ENCODE measurements at places on chromosomes 12 and 14. TPM values are rescaled to one million over a fixed set of nuclear protein-coding genes. Genes with fewer than 3 reads are reported as not detected.

DNA sequence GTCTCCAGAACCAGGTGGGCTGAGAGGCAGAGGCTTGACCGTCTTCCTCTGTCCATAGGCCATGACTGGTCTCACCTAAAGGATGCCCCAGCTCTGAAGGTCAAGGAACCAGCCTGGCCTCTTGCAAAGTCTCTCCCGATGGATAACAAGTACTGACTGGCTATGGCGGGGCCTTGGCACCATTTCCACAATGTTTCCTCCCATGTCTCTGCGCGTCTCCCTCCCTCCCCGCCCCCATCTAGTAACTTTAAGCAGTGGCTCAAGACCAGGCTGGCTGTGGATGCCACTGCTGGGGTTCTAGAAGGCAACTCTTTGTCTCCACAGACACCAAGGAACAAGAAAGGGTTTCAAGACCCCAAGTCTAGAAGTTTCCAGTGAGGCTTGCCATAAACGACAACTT lies 275.5 kb downstream of the DPF3 start:
- H3K27me3 ChIP-seq = no peaks in the 10 kb centered on the region
- DNase-seq = peak; percentile 9
- H3K4me3 ChIP-seq = no peak overlapping the region

DNA sequence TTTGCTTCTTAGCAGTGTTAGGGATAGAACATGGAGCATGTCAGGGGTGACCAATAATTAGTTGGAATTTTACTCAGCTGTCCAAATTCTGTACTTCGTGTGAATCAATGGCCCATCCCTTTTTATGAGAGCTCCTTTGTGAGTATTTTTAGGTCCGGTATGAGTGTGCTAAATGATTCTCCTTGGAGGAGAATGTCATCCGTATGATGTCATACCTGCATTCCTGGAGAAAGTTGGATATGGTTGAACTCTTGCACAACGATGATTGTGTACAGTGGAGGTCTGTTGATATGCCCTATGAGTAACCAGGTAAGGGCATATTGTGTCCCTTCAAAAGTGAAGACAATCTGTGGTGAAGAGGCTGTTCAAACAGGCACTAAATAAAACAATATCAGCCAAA lies 400.8 kb downstream of the GXYLT1 start:
- no peak for DNase-seq
- no peaks in the 10 kb centered on the region for H3K4me1 ChIP-seq
- no peaks in the 10 kb centered on the region for H3K36me3 ChIP-seq
- H3K27ac ChIP-seq = no peak overlapping the region

DNA sequence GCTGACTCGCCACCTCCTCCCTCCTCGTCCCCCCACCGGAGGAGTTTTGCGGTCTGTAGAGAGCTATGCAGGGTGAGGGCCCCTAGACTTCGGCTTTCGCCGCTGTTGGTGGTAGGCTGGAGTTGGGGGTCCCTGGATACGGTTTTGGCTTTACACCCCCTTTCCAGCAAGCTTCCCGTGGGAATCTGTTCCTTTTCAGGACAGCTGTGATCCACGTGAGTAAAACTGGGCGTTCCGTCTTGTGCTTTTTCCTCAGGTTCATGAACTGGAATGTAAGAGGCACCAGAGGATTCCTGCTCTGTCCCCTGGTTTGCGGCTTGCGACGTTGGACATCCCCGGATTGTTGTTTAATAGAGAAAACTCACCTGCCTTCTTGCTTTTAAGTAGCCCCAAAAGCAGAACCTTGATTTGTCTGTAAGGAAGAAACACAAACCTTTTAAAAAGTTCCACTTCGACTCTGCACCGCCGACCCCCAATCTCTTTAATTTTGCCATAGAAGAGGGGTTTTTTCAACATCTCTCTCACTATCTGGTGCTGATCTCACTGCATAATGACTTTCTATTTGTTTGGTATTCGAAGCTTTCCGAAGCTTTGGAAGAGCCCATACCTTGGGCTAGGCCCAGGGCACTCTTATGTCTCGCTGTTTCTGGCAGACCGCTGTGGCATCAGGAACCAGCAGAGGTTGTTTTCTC lies 490 bp downstream of the PRORP start:
- H3K27me3 ChIP-seq = no peaks in the 10 kb centered on the region
- no peaks in the 10 kb centered on the region for H3K36me3 ChIP-seq
- H3K4me1 ChIP-seq = peaks cover 9% of the 10 kb centered on the region
- no peak for DNase-seq
- H3K27ac ChIP-seq = peak overlapping the region; percentile 94

GRCh38 chr12:52527121-52527800 lies 7.1 kb upstream of the KRT5 start:
- no peaks in the 10 kb centered on the region for H3K4me1 ChIP-seq
- H3K4me3 ChIP-seq = no peak overlapping the region
- no peak overlapping the region for H3K27ac ChIP-seq

- DNase-seq = no peak
- no peak overlapping the region for H3K27ac ChIP-seq
- H3K4me1 ChIP-seq = no peaks in the 10 kb centered on the region
- H3K36me3 ChIP-seq = no peaks in the 10 kb centered on the region
- no peak overlapping the region for H3K4me3 ChIP-seq
Measured at GRCh38 chr12:25755971-25756260, 202.6 kb upstream of the RASSF8 start.

DNA sequence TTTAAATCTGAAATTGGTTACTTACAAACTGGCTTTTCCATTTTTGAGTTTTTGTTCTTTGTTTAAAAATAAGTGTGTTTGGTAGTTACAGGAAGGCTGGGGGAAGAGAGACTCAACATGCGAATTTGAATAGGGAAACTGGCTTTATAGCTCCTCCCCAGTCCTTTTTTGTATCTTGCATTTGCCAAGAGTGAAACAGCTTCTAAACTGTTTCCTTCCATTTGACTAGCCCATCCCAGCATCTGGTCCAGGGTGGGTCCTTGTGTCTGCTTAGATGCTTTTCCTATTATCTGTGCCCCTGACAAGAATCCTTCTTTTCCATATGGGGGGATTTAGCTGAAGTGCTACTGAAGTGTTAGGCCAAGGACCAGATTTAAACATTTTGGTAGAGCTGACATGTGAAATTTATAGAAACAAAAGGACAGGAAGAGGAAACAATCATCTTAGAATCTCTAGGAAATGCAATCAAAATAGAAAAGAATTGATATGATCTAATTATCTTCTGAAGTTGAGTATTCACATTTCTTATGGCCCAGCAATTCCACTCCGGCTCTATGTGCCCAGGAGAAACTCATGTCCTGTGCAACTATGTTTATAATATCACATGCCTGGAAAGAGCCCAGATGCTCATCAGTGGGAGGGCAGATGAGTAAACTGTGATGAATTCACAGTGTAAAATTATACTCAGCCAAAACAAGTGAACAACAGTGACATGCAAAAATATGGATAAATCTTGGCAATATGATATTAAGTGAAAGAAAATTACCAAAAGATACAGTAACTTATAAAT lies 7.4 kb downstream of the SMOC1 start:
- H3K36me3 ChIP-seq = no peaks in the 10 kb centered on the region
- H3K4me3 ChIP-seq = no peak overlapping the region
- H3K27me3 ChIP-seq = no peaks in the 10 kb centered on the region

- H3K4me3 ChIP-seq = peak overlapping the region; percentile 4
- H3K27me3 ChIP-seq = peaks cover 32% of the 10 kb centered on the region
- no peaks in the 10 kb centered on the region for H3K36me3 ChIP-seq
- H3K27ac ChIP-seq = no peak overlapping the region
- no peak for DNase-seq
Measured at GRCh38 chr12:107843351-107844311, 69.1 kb downstream of the ASCL4 start.

- H3K27ac ChIP-seq = no peak overlapping the region
- no peaks in the 10 kb centered on the region for H3K36me3 ChIP-seq
- H3K27me3 ChIP-seq = no peaks in the 10 kb centered on the region
- H3K4me3 ChIP-seq = no peak overlapping the region
Measured at GRCh38 chr12:27387473-27387872, 54.8 kb downstream of the BMAL2 start.

DNA sequence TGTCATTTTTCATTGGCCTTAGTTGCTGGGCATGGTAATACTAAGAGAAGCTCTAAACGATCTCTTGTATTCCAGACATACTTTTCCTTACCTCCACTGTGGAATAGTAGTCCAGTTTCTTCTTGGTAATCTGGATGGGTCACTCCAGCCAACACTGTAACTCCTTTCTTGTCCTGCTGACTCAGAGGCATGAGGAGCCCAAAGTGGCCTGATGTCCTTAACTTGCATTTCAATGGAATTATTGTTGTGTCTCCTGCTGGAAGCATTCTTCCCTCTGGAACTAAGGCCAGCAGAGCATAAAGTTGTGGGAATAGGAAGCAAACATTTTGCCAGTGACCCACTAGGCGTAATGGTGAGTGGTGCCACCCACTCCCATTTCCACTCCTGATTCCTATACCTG lies 33.1 kb downstream of the DAAM1 start:
- no peak overlapping the region for H3K27ac ChIP-seq
- DNase-seq = no peak
- H3K36me3 ChIP-seq = no peaks in the 10 kb centered on the region
- H3K27me3 ChIP-seq = no peaks in the 10 kb centered on the region
- no peak overlapping the region for H3K4me3 ChIP-seq

DNA sequence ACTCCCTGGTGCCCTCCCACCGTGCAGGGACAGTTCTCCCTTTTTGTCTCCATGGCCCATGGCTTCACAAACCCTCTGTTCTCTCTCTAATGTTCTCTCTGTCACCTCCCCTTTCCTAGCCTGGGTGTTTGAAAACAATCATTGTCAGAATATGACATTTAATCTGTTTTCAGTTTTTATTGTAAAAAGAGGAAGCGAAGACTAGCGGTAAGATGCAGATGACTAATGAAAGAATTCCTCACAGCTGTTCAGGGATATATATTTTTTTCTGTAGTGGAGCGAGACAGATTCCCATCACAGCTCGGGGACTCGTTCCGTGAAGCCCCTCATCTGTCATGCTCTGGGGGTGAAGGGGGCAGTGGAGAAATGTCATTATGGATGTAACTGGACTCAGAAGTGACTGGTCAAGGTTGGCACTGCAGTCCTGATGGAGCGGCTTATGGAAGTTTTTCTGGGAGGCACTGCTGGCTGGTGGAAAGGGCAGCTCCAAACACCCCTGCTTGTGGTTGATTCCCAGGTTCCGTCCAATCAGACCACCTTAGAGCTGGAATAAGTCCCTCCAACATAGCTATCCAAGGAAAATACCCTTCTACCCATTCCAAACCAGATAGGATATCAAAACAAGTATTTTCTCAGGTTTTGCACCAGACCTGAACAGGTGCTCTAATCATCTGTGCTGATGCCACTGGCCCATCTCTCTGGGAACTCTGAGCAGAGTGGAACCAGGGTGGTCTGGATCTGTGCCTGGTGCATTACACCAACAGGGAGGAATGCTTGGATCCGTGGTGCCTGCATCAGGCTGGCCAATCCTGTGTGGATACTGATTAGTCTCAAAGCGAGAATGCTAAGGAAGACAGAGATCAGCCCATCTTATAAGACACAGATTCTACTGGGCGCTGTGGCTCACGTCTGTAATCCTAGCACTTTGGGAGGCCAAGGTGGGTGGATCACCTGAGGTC lies 84.7 kb downstream of the GPATCH2L start:
- H3K27ac ChIP-seq = no peak overlapping the region
- no peaks in the 10 kb centered on the region for H3K36me3 ChIP-seq
- H3K4me3 ChIP-seq = no peak overlapping the region
- H3K4me1 ChIP-seq = no peaks in the 10 kb centered on the region
- no peak for DNase-seq

DNA sequence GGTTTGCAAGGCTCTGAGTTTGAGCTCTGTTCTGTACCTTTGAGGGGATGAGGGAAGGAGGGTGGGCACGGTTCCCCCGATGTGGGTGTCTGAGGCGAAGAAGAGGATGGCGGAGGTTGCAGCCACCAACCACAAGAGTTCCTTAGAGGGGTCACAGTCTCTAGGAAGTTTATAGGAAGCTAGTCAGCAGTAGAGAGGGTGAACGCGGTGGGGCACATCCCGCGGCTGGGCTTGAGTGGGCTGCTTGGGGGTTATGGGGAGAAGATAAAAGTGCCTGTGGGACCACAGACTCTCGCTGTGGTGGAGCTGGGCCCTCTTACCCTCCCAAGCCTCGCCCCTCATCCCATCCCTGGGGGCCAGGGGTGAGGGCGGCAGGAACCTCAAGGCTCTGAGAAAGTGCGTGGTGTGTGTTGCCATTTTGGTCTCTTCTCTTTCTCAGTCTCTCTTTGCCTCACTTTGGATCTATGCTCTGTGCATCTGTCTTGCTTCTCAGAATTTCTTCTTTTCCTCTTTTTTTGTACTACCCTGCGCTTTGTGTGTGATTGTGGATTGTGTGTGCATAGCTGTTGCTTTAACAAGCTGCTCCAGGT lies 2.7 kb downstream of the CD4 start:
- H3K4me1 ChIP-seq = no peaks in the 10 kb centered on the region
- H3K36me3 ChIP-seq = no peaks in the 10 kb centered on the region
- H3K27me3 ChIP-seq = no peaks in the 10 kb centered on the region
- peak overlapping the region; percentile 44 for H3K27ac ChIP-seq
- peak overlapping the region; percentile 30 for H3K4me3 ChIP-seq

DNA sequence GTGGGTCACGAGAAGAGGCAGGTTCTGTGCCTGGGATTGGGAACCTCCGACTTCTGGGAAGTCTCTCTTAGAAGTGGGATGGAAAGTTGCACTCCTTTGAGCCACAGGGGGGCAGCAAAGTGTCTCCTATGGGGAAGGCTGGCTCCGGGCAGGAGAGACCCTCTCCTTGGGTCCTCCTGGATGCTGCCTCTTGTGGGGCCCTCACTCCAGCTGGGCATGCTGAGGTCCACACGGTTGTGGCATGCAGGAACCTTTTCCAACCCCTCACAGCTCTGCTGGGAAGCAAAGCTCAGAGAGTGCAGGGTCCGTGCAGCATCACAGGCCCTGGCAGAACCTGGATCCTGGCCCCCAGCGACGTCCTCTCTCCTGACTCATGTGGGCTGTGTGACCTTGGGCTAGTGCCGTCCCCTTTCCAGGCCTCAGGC lies 17.4 kb downstream of the SDSL start:
- H3K27ac ChIP-seq = no peak overlapping the region
- no peak overlapping the region for H3K4me3 ChIP-seq
- no peaks in the 10 kb centered on the region for H3K36me3 ChIP-seq
- no peaks in the 10 kb centered on the region for H3K27me3 ChIP-seq

GRCh38 chr12:116562090-116562489 lies 2.9 kb downstream of the MAP1LC3B2 start:
- DNase-seq = no peak
- H3K27me3 ChIP-seq = no peaks in the 10 kb centered on the region
- H3K4me1 ChIP-seq = peaks cover 5% of the 10 kb centered on the region
- H3K36me3 ChIP-seq = no peaks in the 10 kb centered on the region
- no peak overlapping the region for H3K4me3 ChIP-seq

DNA sequence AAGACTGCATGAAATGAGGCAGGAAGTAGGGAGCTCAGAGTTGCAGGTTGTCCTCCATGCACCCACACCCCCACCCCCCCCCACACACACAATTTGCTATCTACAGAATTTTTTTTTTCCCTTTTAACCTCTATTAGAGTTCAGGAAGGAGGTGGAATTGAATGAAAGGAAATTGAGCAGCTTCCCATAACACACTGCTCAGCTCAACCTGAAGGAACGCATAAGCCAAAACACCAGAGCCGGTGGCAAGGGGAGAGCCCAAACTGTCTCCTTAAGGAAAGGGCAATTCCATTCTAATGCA lies 74.1 kb downstream of the NUAK1 start:
- no peaks in the 10 kb centered on the region for H3K27me3 ChIP-seq
- no peak overlapping the region for H3K4me3 ChIP-seq
- H3K4me1 ChIP-seq = no peaks in the 10 kb centered on the region

ARHGDIB gene
- 21.5 TPM for total RNA-seq

CCDC59 gene
- total RNA-seq = 26.6 TPM

SYT1 gene
- total RNA-seq = 0.94 TPM

MEG3 gene
- 10.3 TPM for total RNA-seq

PROX2 gene
- total RNA-seq = not detected

All from colonic mucosa (tissue), 4 donors.